ENCODE measurements at places on chromosomes 11 and 22.

- no peak for DNase-seq
Measured at GRCh38 chr22:23704062-23704461, 13.2 kb downstream of the RGL4 start.

DNA sequence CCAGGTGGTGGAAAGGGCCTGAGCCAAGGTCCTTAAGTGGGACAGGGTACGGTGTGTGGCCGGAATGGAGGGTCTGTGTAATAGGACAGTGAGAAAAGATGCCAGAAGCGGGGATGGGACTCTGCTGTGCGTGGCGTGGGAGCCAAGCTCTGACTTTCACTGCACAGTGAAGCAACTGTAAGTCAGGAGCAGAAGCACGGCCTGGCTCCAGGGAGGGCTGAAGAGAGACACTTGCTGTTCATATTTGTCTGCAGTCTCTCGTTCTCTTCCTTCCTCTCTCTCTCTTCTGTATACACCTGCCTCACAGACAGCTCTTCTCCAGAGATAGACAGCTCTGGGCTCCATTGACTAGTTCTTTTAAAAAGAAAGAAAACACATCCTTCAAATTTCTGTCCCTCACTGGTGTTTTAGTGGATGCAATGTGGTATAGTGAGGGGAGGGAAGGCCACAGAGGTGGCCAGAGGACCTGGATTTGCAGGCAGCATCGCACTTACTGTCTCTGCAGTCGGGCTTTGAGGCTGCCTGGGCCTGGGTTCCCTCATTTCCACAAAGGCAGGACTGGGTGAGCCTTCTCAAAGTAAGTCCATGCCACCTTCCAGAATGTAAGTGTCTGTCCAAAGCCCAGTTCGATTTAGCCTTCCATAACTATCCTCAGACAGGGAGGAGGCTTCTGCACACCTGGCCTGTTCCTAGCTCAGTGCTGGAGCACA is 2.1 kb downstream of the IL17RA start:
- peak; percentile 57 for DNase-seq

- DNase-seq: no peak
Measured at GRCh38 chr11:65188486-65188885, 6.8 kb downstream of the CAPN1 start.

DNA sequence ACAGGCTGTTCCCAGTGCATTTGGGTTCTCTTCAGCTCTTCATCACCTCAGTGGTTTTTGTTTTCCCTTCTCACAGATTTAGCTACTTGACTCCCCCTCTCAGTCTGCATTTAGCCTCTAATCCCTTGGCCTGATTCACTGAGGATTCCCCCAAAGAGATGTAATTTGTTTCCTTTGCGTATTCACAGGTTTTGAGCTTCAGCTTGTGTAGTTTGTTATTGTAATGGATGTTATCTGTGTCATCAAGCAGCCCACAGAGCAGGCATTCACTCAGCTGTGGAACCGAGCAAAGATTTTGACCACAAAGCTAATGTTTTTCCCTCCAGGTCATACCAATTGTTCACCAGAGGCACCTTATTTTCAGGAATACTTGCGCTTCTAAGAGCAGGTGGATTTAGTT is 6.4 kb upstream of the ME3 start:
- DNase-seq: no peak

- DNase-seq: no peak
Measured at GRCh38 chr22:47796128-47796908, 1033.9 kb downstream of the TBC1D22A start.

- DNase-seq: no peak
Measured at GRCh38 chr11:115885535-115886421, 381.6 kb upstream of the CADM1 start.

DNA sequence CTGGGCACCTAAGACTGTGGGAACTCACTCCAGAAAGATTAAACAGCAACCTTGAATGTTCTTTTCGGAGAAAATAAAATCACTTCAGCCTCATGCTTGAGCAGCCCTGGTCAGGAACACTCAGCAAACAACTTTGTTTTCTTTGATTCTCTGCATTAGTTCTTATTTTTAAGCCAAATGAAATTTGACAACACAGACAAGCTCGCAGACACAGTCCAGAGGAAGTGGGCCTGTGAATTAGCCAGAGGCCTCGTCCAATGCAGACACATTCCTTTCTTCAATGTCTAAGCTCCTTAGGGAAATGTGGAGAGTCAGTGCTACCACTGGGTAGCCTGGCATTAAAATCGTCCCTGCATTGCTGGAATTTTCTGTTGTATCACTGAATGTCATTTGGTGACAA is 62.9 kb upstream of the CSNK2A3 start:
- no peak for DNase-seq

DNA sequence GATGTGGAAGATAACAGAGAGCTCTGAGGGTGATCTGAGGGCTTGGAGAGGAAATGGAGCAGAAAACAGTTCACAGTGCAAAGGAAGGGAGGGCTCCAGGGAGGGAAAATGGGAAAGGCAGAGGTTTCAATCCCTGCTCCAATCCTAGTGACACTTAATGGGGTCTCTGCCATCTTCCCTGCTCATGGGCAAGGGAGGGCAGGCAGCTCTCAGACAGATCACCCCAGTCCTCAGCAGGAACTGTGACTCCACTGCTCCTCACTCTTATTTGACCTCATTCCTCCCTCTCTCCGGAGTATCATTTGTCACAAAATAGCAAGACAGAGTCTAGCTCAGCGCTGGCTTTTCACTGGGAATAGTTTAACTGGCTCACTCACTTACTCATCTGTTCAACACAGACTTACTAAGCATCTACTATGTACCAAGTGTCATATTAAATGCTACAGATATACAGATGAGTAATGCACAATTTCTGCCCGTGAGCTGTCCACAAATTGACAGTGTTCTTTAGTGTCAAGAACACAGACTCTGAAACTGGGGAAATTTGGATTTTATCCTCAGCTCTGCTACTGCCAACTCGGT is 817.4 kb downstream of the OPCML start:
- no peak for DNase-seq

- no peak for DNase-seq
Measured at GRCh38 chr11:83625336-83625735, 339.2 kb upstream of the CCDC90B start.

DNA sequence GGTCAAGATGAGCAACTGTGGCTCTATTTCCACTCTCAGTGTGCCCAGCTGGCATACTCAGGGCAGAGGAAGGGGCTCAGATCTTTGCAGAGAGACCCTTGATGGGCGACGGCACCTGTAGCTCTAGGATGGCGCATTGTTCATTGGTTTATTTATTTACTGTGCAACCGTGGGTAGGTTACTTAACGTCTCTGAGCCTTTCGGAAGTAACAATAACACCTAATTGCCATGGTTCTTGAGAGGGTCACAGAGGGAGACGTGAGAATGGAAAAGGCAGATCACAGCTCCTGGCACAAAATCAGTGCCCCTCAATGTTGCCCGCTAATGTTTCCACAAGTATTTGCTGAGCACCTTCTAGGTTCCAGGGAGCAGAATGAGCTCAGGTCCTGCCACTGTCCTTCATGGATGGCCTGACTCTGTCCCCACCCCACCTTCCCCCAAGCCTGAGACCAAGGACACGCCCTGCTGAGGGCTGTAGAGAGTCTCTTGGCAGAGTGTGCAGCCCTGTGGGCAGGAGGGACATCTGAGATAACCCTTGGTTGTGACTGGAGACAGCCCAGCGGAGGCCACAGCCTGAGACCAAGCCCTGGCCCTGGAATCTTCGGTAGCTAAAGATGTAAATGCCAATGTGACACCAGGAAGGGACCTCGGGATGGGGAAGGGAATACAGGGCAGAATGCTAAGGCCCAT is 780 bp upstream of the ALDH3B2 start:
- no peak for DNase-seq

DNA sequence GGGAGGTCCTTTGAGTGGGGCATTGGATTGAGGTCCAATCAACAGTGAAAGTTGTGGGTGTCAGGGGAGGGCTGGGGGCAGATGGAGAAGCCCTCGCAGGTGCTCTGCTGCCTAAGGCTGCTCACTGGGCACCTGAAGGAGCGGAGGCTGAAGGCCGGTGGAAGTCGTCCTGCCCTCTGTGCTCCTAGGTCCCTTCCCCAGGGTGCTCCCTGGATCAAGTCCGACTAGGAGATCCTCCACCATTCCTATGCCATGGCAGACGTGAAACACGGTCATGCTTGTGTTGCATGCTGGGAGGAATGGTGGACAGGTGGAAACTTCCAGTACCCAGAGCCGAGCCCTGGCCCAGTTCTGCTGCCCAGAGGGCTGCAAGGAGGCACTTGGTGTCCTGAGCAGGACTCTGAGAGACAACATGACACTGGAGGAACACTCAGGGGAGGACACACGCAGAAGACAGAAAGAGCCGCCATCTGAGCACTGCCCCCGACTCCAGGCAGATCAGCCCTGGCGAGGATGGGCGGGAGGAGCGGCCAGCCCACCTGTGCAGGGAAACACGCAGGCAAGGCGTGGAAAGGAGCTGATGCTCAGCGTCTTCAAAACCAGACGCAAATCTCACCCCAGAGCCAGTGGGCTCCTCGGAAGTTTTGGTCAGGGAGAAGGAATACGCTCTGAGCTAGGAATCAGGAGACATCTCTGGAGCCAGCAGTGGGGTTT is 786.8 kb downstream of the BRD1 start:
- DNase-seq: no peak

DNA sequence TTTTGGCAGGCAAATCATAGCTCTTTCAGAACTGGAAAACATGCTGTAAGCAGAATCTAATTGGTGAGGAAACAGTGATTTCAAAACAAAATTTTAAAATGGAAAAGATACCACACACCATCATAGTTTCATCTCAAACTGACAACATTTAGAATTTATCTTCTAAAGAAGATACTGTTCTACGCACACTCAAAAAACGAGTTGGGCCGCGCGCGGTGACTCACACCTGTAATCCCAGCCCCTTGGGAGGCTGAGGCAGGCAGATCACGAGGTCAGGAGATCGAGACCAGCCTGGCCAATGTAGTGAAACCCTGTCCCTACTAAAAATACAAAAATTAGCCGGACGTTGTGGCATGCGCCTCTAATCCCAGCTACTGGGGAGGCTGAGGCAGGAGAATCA is 44.2 kb upstream of the ADSL start:
- DNase-seq: no peak

GRCh38 chr11:100316952-100317351 is 370.1 kb upstream of the ARHGAP42 start:
- no peak for DNase-seq

- DNase-seq: no peak
Measured at GRCh38 chr22:27474711-27475547, 326.6 kb downstream of the MN1 start.

DNA sequence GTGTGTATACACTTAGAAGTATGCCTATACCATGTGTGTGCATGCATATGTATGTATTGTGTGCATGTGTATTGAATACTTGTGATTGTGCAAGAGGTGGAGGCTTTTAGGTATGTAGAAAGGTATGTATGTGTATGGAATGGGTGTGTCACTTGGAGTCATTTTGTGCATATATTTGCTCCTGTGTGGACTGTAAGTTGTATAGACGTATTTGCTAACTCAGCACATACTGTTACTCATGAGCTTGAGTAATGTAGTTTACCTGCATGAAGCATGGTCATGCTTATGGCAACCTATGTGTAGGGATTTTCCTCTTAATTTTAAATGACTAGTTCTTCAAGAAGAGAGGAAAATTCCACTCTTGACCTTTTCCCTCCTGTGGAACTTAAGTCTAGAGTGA is 507.6 kb upstream of the LARGE1 start:
- DNase-seq: no peak

DNA sequence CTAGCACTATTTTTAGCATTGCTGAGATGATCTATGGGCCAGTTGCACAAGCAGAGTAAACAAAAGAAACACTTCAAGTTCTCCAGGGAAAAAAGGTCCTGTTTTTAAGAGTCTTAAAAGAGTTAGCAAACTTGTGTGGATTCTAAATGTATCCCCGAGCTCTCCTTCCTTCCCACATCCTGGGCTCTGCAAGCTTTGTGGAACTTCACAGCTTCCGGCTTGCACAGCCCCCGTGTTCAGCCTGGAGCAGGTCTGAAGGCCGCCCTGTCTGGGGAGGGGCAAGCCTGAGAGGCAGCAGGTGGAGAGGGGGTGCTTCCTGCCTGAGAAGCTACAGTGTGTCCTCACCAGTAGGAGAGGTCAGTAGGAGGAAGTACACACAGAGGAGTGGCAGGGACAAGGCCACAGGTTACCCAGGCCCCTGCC is 35.1 kb upstream of the SUSD2 start:
- DNase-seq: peak; percentile 67

DNA sequence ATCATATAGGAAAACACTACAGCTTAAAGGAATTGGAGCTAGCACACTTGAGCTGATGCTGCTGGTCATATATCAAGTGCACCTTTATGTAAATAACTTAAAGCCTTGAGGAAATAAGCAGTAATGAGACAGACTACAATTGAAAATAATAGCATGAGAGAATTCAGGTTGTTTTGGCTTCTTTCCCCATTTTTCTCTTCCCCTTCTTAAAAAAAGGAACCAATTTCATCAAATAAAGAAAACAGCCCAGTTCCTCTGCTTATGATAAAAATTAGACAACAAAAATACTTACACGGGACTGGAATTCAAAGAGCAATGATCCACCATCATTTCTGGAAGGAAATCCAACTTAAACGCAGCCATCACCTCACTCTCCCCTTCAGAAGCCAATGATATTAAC is 50.2 kb upstream of the RAPSN start:
- DNase-seq: no peak

DNA sequence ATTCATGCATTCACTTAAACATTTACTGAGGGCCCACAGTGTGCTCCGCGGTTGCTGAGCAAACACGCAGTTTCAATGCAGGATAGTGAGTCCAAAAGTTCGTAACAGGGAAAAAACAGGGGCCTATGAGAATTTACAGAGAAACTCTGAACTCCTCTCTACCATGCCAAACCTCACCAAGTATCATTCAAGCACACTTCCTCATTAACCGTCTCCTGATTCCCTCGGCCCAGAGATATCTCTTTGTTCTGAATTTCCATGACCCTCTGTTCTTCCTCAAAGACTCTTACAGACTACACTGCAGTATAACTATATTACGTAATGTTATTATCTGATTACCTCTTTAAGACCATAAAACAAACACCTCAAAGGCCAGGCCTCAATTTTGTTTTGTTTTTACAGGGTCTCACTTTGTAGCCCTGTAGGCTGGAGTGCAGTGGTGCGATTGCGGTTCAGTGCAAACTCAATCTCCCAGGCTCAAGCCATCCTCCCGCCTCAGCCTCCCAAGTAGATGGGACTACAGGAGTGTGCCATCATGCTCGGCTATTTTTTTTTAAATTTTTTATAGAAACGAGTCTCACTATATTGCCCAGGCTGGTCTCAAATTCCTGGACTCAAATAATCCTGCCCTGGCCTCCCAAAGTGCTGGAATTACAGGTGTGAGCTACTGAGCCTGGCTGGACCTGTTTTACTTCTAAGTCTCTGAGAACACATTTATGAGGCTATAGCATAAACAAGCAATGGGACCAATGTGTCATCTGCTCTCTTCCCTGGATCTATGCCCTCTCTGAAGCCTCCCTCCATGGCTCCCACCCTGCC is 3.6 kb downstream of the HPS4 start:
- no peak for DNase-seq

DNA sequence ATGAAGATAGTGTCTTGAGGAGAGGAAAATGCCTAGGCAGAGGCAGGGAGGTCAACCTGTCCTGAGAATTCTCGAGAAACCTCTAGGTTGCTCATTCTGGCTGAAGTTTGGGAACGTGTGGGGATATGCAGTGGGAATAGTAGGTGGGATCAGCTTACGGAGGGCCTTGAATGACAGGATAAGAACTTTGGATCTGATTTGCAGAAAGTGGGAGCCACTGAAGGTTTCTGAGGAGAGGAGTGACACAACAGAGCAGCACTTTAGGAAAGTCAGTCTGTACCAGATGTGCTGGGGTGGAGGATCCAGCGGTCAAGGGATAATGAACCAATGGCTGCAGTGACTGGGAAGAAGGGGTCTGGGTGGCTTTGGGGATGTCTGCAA is 2.4 kb downstream of the CD82 start:
- DNase-seq: no peak

- DNase-seq: no peak
Measured at GRCh38 chr11:77789061-77789730, 31.3 kb downstream of the RSF1 start.
